ENCODE measurements at places on chromosomes 7 and 10.

GRCh38 chr7:142569851-142570250, 179.4 kb upstream of the PRSS1 start:
- no peak for DNase-seq

GRCh38 chr7:88115258-88115796, 104.5 kb downstream of the SRI start:
- no peak for DNase-seq

- no peak for DNase-seq
Measured at GRCh38 chr7:2821842-2822507, 22.1 kb downstream of the GNA12 start.

GRCh38 chr7:138429577-138430250, 30.3 kb upstream of the TRIM24 start:
- DNase-seq, result no peak

- no peak for DNase-seq
Measured at GRCh38 chr10:56178210-56178609, 182.8 kb downstream of the ZWINT start.

DNA sequence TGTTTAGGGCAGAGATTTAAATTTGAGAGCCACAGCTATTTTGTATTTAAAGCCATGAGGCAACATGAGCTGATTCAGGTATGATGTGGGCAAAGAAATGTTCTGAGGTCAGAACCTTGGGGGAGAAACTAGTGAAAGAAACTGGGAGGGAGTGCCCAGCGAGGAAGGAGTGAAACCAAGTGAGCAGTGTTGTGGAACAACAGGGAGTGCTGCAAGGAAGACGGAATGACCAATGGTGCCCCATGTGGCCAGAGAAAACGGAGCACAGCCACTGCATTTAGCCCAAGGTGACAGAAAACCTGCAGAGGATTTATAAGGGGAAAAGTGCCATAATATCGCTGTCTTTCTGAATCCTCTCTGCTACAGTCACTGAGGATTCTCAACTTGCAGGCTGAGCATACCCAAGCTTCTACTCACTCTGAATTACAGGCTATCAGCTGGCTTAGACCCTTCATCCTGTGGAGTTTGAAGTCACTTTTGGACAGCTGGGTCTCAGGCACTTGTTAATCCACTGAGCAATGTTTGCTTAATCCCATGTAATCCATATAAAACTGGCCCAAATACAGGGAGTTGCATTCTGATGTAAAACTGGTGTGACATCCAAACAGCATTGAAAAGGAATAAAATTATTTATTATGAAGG, 777.3 kb downstream of the CCSER2 start:
- DNase-seq, result peak; percentile 11

- DNase-seq, result peak; percentile 62
Measured at GRCh38 chr10:14652067-14652466, 122.6 kb downstream of the FAM107B start.

DNA sequence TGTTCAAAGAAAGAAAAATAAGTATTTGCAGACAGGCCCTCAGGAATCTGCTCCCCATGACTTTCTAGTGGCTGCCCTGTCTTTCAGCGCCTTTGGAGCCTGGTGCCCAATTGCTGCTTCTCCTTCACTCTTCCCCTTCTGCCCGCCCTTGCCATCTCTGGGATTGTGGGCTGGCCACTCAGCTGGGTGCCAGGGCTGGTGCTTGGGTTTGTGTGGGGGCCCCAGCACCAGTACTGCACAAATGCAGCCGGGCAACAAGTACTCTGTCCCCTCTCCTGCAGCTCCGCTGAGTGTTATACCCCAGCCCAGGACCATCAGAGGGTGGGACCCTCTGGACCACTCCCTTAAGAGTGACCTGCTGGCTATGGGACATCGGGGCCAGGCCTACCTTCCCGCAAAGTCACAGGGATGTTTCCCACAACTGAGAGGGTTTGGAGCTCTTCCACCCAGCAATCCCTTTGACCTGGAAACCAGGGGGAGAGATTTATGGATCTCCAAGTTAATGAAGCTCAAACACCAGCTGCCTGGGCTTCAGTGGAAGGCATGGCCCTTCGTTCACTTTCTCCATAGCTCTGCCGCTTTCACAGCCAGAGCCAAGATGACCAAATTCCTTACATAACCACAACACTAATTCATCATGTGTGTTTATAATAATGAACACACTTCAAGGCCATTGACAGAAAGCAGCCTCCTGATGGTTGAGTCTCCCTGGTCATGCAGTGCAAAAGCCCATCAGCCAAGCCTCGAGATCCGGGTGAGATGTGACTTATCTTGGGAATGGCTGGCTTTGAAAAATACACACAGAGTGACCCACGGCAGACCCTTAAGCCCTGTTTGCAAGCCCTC, 313.9 kb upstream of the ZNF32 start:
- DNase-seq, result no peak

GRCh38 chr10:114356751-114357514, 47.4 kb downstream of the AFAP1L2 start:
- DNase-seq, result no peak

GRCh38 chr10:90227786-90228185, 526.4 kb downstream of the KIF20B start:
- DNase-seq, result no peak

DNA sequence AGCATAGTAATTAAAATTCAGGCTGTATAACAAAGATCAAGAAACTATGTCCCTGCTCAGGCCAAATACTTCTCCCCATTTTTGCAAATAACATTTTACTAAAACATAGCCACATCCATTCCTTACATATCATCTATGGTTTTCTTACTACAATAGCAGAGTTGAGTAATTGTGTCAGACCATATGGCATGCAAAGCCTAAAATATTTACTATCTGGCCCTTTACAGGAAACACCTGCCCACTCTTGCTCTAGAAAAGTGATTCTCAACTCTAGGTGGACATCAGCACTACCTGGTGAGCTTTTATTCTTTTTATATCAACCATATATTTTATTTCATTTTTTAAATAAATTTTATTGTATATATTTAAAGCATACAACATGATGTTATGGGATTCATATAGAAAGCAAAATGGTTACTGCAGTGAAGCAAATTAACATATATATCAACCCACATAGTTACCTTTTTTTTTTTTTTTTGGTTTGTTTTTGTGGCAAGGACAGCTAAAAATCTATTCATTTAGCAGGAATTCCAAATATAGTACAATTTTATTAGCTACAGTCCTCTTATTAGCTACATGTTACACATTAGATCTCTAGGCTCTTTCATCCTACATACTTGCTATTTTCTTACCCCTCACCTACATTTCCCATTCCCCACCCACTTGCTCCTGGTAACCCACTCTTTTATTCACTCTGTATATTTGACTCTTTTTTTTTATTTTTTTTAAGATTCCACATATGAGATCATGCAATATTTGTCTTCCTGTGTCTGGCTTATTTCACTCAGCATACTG, 19.6 kb downstream of the ABI1 start:
- no peak for DNase-seq

DNA sequence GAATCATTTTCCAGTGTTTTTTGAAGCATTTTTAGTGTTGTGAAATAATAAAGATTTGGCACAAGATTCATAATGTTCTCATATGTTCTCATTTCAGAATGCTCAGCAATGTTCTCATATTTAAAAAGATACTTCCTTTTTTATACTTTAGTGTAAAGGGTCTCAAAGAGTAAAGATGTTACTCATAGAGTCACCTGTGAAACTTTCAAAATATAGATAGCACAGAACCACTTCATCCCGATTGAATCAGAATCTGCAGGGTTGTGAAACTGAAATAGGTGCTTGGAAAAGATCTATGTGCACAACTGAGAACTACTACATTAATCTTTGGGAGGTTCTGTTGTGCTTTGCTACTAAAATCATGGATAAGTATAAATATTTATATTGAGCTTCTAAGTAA, 144.7 kb downstream of the MDFIC start:
- no peak for DNase-seq

DNA sequence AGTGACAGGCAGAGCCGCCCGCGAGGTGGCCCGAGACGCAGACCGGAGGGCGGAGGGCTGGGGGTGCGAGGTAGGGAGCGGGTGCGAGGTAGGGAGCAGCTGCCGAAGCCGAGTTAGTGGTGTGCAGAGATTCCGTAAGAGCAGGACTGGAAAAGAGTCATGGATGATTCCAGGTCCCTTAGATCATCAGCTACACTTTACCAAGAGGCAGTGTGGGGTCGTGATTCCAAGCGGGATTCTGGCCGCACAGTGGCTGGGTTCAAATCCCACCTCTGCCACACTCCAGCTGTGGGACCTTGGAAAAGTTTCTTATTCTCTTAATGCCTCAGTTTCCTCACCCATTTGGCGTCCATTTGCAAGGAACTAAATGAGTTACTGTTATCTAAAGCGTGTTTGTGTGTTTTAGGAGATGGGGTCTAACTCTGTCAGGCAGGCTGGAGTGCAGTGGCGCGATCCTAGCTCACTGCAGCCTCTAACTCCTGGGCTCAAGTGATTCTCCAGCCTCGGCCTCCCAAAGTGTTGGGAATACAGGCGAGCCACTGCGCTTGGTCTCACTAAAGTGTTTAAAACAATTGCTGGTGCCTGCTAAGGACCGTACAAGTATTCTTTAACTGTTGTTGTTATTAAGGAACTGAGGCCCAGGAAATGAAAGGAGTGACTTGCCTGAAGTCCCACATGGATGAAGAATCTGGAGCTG, 1.1 kb downstream of the NDUFB2 start:
- no peak for DNase-seq

DNA sequence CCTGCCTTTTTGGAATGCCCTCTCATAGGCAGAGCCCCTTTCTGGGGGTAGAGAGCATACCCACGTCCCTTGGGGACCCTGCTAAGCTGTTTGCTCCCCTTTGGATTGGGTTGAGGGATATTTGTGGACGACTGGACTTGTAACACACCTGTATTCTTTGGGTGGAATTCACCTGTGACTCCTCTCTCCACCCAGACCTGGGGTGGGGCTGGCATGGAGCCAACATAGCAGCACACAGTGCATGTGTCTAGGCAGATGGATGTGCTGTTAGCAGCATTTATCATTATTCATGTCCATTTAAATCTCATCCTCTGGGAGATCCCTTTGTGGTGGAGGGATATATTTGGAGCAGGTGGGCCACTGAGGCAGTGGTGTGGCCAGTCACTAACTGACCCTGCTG, 51.0 kb downstream of the CDH23 start:
- no peak for DNase-seq

DNA sequence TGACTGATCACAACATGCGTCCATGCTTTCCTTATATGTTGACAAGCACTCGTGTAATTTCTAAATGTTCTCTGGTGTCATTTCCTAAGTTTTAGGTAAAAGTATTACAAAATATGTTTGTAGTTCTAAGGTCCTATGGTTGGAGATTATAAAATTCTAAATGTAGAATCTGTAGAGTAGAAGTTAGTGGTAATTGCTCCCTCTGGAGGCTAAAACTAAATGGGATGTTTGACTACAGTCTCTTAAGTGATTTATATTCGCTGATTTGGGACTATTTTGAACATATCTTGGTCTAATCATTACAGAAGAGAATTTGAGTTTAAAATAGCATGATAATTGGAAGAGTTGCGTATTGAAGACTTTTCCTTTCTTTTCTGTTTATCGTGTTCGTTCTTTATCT, 74.1 kb downstream of the ZMYND11 start:
- no peak for DNase-seq
